Kidney (tissue), 22 donors: ENCODE measurements at places on chromosomes 3 and 15.

DNA sequence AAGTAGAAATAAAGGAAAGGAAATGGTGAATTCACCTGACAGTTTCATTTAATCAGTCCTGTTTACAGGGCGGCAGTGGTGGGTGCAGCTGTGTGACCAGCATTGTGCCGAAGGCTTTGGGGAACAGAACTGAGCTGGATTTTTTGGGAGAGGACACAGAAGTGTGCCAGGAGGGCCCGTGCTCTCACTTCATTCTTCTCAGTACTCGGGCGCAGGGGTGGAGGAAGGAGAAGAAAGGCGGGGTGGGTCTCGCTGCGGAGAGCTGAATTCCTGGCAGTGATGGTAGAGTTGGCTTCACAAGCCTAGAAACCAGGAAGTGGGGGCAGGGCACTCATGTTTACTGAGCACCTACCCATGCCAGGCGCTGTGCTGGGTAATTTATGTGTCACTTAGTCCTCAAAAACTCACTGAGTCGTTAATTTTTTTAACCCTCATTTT, 64.6 kb downstream of the CRTC3 start:
- DNase-seq: peak; percentile 92

GRCh38 chr15:45555934-45556608, 31.1 kb upstream of the BLOC1S6 start:
- no peak for DNase-seq

DNA sequence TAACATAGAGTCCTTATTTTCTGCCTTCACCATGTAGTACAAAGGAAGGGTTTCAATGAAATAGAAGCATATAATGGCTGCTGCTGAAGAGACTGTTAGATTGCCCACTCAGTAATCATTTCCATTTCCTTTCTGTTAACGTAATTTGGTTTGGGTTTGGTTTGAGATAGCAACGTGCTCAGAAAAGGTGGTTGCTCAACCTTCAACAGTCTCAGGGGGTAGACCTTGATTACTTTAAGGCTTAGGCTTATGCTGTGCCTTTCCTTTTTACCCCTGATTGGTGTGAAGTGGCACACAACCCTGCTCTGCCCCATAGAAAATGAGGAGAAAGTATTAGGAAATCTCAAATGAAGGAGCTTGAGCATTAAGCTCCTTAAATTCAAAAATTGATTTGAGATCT, 163.7 kb upstream of the TP63 start:
- no peak for DNase-seq

GRCh38 chr3:5006755-5007202, 27.5 kb downstream of the BHLHE40 start:
- DNase-seq: no peak

GRCh38 chr3:126355777-126356372, 1.3 kb downstream of the KLF15 start:
- DNase-seq: peak; percentile 98

DNA sequence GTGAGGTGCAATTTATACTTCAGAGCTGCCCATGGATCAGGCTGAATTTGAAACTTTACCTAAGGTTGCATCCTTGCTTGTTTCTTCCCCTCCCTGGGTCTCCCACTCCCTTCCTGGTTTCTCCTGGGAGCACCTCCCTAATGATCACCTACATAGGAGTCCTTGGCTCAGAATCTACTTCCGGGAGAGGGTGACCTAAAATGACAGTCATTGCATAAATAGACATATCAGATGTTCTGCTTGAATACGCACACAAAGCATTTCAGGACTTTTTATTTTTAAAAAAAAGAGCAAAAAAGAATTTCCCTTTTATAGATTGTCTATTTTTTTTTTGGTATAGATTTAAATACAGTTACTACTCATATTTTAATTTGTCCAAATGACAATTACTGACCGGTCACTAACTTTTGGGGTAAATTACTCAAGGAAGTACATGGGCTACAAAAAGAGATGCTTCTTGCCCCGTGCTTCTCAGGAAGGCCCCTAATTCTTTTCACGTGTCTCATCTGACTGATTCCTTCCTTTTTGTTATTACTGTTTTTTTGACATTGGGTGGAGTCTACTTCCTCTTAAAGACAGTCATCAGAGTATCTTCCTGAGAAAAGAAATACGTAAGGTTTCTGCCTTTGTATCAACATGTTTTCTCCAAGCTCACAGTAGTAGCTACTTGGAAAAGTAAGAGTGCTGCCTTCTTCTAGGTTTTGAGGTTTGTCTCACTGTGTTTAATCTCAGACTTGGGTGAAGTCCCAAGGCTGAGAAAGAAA, 4.9 kb upstream of the MYZAP start:
- DNase-seq: no peak

DNA sequence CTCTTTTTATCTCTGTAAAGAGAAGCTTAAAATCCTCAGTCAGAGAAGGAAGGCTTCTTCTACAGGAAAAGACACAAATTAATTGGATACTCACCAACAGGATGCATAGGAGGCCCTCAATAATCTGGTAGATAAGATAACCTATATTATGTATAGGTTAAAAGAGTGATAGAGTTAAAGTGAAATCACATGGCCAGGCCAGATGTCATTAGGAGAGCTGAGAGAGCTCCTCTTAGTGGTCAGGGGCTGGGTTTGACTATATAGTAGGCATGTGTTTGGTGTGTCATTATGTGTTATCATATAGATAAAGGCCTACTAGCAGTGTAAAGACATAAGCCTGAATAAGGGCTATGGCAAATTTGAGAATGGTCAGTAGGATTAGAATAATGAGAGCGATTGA, 479.3 kb downstream of the EPHA3 start:
- no peak for DNase-seq

GRCh38 chr3:127074900-127075360, 92.0 kb downstream of the PLXNA1 start:
- peak; percentile 65 for DNase-seq

GRCh38 chr15:47188758-47189507, 528.4 kb upstream of the SEMA6D start:
- no peak for DNase-seq

DNA sequence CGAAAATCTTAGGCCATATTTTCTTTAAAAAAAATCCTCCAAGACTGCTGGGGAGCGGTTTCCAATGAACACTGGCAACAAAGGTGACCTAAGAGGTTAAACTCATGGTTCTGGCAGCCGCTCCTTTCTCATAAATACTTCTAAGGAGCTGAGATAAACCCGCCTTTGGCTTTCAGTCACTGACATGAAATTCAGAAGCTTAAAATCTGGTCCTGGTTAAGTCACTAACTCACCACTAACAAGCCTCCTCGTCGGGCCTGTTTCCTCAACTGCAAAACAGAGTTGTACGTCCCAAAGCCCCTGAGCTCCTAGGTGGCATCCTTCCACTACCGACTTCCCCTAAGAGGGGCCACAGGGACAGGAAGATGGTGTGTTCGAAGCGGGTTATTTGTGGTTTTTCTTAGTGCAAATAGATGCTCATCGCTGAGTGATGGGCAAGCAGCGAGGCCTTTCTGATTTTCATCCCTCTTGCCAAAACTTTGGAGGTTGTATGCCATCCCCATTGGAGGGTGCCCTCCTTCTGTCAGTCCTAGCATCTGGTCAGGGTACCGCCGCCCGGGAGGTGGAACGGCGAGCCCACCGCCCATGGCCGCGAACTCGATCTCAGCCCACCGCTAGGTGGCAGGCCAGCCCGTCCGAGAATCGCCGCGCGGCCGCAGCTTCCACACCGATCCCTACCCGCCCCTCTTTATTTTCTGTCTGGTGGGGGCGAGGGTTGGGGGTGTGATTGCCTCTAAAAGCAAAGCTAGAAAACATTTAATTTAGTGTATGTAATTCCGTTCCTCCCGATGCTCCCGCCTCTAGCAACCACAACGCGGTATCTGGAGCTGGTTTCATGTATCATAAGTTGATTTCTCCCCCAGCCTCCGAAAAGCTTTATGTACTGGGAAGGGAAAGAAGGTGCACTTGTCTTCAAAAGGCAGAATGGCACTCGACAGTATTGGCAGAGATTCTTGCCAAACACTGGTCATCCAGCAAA, 4.6 kb downstream of the BCL6 start:
- DNase-seq: peak; percentile 86

DNA sequence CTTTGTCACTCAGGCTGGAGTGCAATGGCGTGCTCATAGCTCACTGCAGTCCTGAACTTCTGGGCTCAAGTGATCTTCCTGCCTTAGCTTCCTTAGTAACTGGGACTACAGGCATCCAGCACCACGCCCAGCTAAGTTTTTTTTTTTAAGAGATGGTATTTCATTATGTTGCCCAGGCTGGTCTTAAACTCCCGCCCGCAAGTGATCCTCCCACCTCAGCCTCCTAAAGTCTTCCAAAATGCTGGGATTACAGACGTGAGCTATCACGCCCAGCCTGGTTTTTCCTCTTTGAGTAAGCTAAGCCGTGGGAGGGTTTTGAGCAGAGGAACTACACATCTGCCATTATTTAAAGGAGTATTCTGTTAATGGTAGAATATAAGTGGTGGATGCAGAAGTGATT, 7.4 kb upstream of the LRRFIP2 start:
- no peak for DNase-seq

DNA sequence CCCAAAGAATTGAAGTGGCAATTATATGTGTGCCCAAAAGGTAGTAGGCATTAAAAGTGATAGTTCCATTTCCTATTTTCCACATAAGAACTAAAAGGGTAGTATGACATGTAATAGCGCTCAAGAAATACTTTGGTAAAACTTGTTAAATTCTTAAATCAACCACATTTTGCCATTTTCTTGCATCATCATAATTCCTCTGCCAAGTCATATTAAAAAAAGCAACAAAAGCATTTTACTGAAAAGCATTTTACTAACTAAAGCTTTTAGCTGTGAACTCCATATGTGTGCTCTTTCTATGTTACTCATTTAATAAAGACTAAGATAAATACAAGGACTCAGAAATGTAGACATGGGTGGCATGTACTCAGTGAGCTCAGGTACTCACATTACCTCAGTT, 70.1 kb downstream of the GPR160 start:
- no peak for DNase-seq
